NCI-H510A (cell line): ENCODE measurements at places on chromosomes 5 and 9.

GRCh38 chr9:131867611-131868192 lies 127.8 kb upstream of the RAPGEF1 start:
- DNase-seq, result no peak

- DNase-seq, result no peak
Observed at GRCh38 chr5:61348447-61348846, 16.4 kb downstream of the ZSWIM6 start.

GRCh38 chr9:136726631-136727191 lies 14.3 kb downstream of the DIPK1B start:
- DNase-seq, result no peak

- DNase-seq, result no peak
Observed at GRCh38 chr9:134982311-134982710, 64.6 kb upstream of the FCN1 start.

- peak; percentile 5 for DNase-seq
Observed at GRCh38 chr9:116323012-116323411, 169.4 kb downstream of the PAPPA start.

GRCh38 chr5:14263699-14264098 lies 120.6 kb downstream of the TRIO start:
- DNase-seq, result peak; percentile 61

DNA sequence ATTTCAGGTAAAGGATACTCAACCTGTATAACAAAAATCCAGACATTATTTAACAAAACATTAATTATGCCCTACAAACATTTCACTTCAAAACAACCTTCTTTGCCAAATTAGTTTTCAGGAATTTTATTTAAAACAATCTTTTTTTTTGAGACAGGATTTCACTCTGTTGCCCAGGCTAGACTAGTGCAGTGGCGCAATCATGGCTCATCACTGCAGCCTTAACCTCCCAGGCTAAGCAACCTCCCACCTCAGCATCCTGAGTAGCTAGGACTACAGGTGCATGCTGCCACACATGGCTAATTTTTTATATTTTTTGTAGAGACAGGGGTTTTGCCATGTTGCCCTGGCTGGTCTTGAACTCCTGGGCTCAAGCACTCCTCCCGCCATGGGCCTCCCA lies 3.9 kb downstream of the FNIP1 start:
- no peak for DNase-seq

GRCh38 chr5:1208743-1209488 lies 7.5 kb downstream of the SLC6A19 start:
- DNase-seq, result peak; percentile 75

DNA sequence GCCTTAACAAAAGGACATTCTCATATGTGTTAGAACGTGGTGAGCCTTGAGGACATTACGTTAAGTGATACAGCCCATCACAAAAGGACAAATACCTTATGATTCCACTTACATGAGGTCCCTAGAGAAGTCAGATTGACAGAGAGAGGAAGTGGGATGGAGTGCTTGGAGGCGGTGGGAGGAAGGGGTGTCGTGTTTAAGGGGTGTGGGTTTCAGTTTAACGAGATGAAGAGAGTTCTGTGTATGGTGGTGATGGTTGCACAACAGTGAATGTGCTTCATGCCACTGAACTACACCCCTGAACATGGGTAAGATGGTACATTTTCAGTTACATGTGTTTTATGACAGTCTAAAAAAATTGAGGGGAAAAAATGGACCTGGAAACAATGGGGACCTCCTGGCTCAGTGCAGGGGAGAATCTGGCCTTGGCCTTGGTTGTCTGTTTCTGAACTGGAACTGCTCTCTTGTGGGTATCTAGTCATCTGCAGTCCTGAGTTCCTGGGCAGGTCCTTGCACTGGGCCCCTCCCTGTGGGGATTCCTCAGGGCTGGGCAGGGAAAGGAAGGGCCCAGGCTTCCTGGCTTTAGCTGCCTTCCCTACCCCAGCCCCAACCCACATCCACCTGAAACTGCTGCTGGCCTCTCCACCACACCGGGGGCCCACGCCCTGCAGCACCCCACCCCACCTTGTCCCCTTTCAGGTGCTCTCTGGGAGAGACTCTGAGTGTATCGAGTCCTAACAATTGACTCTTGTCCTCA lies 17.8 kb downstream of the LRRC8A start:
- DNase-seq, result no peak

DNA sequence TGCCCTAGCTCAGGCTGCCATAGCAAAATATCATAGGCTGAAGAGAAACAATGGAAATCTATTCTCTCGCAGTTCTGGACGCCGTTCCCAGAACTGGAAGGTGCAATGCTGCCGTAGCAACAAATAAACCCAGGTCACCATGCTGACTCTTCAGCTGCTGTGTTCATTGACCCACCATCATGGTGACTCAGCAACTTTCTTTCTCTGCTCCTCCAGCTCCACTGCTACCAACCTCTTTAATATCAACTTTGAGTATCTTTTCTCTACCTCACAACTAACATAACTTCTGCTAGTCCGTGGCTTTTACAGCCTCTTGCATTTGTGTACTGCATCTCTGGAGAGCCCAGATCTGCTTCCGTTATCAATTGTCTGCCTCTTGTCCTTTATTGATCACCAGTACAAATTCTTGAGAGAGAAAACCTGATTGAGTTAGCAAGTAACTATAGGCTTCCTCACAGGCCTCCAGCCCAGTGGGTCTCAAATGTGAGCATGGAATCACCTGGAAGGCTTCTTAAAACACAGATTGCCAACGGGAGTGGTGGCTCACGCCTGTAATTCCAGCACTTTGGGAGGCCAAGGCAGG lies 47.3 kb upstream of the SLC30A5 start:
- DNase-seq, result no peak

DNA sequence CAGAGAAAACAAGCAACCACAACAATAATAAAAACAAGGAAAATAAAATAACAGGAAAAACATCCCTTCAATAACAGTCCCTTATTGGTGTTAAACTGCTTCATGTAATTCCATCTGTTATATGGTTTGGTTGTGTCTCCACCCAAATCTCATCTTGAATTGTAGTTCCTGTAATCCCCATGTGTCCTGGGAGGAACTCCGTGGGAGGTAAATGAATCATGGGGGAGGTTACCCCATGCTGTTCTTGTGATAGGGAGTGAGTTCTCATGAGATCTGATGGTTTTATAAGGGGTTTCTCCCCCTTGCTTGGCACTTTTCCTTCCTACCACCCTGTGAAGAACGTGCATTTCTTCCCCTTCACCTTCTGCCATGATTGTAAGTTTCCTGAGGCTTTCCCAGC lies 369.8 kb downstream of the TMEM232 start:
- no peak for DNase-seq

DNA sequence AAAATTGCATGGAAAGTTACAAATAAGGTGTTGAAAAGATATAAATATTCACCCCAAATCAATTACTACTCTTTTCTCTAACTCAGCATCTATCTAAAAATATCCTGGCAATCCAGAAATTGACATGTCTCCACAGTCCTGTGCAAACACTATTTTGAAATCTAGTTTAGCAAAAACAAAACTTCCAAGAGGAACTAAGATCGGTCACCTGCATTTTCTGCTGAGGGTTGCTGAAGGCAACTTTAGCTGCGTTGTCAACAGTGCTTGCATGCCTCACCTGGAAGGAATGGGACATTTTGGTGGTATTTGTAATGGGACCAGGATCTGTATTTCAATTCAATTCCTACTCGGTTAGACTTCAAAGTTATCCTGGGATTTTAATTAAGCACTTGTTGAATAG lies 398.3 kb downstream of the NTRK2 start:
- no peak for DNase-seq

- no peak for DNase-seq
Observed at GRCh38 chr9:21789541-21790037, 12.8 kb upstream of the MTAP start.

DNA sequence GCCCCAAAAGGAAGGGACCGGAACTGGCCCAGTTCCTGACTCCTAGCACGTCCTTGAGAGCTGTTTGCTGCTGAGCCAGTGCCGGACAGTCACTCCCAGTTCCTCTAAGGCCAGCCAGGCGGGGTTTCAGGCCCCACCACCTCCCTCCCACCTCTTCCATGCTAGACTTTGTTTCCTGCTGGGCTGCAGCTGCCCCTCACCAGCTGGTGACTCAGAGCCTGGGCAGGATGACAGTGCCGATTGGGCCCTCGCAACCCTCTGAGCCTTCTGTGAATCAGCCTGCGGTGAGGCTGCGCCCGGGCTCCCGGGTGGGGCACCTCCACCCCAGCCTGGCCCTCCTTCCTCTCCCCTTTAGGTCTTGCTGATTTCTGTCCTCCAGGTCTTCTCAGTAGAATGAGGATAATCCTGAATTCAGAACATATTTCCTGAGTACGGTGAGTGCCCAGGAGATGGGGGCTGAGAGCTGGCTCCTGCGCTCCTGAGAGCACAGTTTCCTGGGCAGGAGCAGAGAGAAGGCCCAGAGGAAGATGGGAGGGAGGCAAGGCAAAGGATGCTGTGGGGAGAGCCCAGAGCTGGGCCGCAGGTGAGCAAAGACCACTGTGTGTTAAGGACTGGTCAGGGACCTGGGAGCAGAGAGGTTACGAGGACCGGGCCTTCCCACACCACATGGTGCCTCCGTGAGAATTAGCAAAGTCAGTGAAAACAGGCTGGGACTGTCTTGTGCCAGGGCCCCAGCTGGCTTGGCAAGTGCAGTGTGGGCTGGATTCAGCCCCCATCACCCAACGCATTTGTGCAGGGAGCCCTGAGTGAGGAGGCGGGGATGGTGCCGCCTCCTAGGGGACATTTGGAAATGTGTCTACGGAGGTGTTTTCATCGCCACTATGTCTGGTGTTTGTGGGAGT lies 32.9 kb upstream of the STXBP1 start:
- DNase-seq, result peak; percentile 89

GRCh38 chr9:112299514-112299913 lies 33.9 kb downstream of the PTBP3 start:
- no peak for DNase-seq

DNA sequence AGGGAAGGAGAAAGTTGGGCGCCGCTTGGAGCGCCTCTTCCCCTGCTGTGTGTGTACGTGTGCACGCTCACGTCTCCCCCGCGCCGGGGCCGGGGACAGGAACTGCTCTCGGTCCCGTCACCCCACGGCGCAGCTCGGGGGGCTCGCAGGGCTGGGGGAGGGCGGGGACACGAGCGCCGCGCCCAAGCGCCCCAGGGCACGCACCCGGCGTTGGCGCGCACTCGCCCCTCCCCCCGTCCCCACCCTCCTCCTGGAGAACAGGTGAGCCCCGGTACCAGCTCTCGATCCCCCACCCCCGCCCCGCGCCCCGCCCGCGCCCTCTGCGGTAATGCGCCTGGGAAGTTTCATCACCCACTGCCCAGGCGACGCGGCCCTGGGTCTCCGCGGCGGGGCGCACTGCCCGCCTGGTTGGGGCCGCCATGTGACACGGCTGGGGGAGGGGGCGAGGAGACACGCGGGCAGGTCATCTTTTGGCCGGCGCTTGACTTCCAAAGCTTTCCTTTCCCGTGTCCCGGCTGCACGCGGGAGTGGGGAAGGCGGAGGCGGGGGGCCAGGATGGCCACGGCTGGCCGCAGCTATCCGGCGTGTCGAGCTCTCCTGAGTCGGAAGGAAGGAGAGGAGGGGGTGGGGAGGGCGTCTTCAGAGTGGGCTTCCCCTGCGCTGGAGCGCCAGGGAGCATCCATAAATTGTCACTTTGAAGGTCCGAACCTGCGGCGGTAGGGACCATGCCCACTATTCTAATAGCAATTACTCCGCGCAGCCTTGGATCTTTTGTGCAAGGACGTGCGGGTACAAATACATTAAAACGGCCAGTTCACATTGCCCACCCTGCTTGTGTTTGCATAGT lies 1.5 kb upstream of the STC2 start:
- DNase-seq, result peak; percentile 35

DNA sequence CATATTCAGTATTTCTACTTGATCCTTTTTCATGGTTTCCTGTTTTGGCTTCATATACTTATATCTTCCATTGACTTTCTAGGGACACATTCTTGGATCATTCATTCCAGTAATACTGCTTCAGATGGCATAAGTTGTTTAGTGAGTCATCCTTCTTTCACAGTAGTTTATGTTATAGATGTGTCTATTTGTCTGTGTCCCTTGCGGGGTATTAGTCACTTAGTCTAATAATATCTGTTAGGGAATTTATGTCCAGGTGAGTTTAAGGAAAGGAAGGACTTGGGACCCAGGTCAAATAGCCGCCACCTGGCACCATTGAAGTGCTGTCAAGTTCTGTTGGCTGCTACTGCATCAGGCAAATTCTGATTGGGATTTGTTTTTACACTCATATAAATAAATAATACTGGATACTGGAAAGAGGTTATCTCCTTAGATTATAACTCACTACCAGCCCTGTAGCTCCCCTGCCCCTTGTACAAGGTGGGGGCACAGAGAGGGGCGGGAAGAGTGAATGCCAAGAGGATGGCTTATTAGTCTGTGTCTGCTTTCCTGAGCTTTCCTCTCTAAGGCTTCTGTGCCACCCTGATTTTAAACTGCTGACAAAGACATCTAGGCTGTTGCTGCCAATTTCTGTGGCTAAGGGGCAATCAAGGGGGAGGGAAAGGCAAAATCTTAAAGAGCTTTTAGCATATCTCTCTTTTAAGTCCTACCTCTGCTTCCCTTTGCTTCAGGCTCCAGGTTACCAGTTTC lies 64.9 kb downstream of the CDC42SE2 start:
- no peak for DNase-seq

GRCh38 chr9:126844085-126844484 lies 16.4 kb upstream of the ZBTB34 start:
- no peak for DNase-seq

GRCh38 chr5:115683081-115683480 lies 57.2 kb upstream of the TMED7 start:
- DNase-seq, result no peak
